ENCODE measurements at places on chromosomes 3 and 15. TPM values are rescaled to one million over a fixed set of nuclear protein-coding genes. Genes with fewer than 3 reads are reported as not detected.

The ECE2 gene
- polyA plus RNA-seq = not detected

The XIRP1 gene
- polyA plus RNA-seq = 0.05 TPM

The SEMA3F gene
- polyA plus RNA-seq = not detected

The ARHGAP31 gene
- 0.76 TPM for polyA plus RNA-seq

The MLF1 gene
- polyA plus RNA-seq = not detected

The ITIH1 gene
- polyA plus RNA-seq = not detected

The CASR gene
- polyA plus RNA-seq = not detected

The SI gene
- not detected for polyA plus RNA-seq

The SMCO1 gene
- polyA plus RNA-seq = not detected

The THAP10 gene
- polyA plus RNA-seq = 0.19 TPM

The ANKUB1 gene
- not detected for polyA plus RNA-seq

The MAPKAPK3 gene
- 26.8 TPM for polyA plus RNA-seq

The GPR156 gene
- polyA plus RNA-seq = not detected

The THBS1 gene
- 0.94 TPM for polyA plus RNA-seq

The RTP3 gene
- not detected for polyA plus RNA-seq

The ADGRG7 gene
- not detected for polyA plus RNA-seq

The TYRO3 gene
- not detected for polyA plus RNA-seq

The GOLGA6L9 gene
- polyA plus RNA-seq = 0.16 TPM

The LYZL4 gene
- polyA plus RNA-seq = not detected

The CPNE4 gene
- polyA plus RNA-seq = not detected

The PLA2G4E gene
- not detected for polyA plus RNA-seq

The TTLL13 gene
- polyA plus RNA-seq = 0.11 TPM

The PRTG gene
- polyA plus RNA-seq = not detected

The POLG gene
- polyA plus RNA-seq = 61.3 TPM

The CRTAP gene
- polyA plus RNA-seq = 71.3 TPM

The GPR15 gene
- polyA plus RNA-seq = not detected

The TJP1 gene
- not detected for polyA plus RNA-seq

The SLC27A2 gene
- 0.13 TPM for polyA plus RNA-seq

The CHRM5 gene
- polyA plus RNA-seq = not detected
